ENCODE measurements at places on chromosomes 6 and 20.

DNA sequence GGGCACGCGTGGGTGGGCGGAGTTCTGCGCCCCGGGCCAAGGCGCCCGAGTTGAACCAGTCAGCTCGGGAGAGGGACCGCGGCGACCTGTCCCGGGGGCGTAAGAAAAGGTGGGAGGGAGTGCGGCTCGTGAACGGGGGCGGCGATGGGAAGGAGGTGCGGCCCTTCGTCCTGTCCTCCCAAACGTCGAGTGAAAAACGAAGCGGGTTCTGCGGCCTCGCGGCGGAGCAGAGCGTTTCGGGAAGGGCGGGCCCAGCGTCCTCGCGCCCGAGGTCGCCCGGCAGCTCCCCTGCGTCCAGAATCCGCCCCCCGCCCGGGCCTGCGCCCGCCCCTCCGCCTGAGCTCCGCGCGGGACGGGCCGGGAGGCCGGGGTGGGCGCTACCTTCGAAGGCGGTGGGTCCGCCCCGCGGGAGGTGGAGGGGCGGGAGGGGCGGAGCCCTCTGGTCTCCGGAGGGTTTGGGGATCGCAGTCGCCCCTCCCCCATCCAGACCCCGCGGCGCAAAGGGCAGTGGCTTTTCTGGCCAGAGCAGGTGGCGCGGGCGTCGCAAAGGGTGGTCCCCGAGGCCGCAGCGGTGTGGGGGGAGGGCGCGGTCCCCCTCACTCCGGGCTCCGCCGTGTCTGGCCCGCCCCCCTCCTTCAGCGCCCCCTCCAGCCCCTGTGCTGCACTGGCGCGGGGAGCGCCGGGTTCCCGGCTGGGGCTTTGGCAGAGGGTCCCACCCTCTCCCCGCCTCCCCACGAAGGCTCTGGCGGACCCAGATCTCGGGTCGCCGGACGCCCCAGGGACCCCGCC is 838 bp downstream of the STMN3 start:
- DNase-seq = peak; percentile 62

DNA sequence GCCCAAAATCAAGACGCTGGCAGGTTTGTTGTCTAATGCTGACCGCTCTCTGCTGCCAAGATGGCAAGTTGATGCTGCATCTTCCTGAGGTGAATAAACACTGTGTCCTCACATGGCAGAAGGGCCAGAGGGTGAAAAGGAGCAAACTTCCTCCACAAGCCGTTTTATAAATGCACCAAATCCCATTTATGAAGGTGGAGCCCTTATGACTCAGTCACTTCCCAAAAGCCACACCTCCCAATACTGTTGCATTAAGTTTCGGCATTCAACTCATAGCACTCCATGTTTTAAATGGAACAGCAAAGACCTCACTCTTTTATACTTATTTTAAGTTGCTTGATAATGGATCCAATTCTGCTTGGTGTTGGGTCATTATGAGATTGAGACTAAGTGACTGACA is 316.6 kb downstream of the RFPL4B start:
- no peak for DNase-seq

- no peak for DNase-seq
Measured at GRCh38 chr20:3784216-3784853, 2.2 kb downstream of the CENPB start.

DNA sequence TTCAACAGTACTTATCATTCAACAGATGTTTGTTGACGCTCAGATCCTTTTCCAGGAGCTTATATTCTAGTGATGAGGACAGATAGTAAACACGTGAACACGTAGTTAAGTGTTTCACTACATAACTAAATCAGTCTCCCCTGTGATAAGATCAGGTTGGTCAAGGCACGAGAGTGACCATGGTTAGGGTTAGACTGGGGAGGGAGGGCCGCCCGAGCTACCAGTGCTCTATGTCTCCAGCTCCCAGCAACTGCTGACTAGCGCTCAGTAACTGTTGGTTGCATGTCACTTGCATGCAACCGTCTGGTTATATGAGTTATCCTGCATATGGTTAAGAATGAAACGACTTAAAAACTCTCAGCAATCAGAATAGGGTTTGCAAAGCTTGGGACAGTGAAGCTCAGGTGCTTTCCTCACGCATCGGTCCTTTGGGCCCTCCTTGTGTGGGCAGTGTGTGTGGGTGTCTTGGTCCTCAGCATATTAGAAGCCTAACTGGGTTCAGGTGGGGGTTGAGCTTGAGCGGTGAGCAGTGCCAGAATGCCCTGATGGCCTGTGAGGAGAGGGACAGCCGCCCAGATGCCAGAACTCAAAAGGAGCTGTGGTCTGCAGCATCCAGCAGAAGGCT is 120.8 kb downstream of the ARID1B start:
- DNase-seq = no peak

DNA sequence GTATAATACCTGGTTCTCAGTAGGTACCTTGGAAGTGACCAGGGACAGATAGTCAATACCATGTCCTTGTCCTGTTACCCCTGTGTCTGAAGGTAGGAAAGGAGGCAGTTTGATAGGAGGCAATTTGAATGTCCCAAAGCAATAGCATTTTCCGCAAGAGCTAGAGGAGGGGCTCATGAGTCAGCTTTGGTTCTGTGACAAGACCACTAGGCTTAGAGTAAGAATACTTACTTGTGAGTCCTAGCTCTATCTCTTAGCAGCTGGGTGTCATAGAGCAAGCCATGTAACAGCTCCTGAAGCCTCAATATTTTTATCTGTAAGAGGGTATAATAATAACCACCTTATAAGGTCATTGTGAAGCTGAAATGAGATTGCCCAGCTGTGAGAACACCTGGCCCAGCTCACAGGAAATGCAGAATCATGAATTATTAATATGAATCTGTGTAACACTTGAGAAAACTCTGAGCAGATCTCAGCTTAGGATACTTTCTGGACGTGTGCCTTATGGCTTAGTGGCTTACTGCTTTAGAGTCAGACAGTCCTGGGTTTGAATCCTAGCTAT is 58.6 kb downstream of the DAAM2 start:
- no peak for DNase-seq

DNA sequence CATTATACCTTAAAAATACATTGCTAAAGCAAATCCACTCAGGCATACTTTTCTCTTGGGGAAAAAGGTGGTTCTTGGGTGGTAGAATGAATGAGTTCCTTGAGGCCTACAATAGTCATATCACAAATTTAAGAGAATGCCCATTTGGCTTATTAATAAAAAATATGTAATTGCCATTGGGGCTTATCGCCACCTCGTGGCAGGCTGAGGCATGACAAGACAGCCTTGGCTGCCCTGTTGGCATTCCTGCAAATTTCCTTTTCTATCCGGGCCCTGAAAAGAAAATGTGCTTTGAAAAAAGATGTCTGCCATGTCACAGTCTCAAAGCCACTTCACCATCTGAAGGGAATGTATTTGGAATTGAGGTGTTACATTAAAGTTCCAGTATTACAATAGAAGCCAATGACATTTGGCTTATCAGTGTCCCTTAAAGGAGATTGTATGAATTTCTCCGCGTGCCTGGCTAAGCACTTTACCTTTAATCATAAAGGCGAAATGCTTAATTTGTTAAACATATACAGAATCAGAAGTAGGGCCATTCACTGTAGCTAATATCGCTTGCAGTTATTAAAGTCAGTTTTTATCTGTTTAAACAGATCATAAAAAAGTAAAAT is 188.3 kb upstream of the ZFP64 start:
- peak; percentile 32 for DNase-seq

DNA sequence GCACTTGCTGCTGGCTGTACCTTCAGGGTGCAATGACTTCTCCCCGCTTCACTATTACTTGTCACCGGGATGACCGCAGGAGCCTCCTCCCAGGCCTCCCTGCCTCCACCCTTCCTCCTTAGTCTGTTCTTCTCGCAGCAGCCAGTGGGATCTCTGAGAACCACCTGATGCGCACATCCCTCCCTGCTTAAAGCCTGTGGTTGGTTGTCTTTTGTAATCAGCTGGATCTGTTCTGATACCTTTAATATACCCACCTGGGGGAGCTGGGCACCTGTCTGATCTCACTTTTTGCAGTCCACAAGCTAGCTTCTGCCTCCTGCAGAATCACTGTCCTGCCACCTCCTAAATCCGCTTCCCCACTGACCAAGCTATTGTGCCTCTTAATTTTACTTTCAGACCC is 34.6 kb downstream of the TOX2 start:
- no peak for DNase-seq

GRCh38 chr6:170027647-170028043 is 263.2 kb downstream of the DLL1 start:
- no peak for DNase-seq

GRCh38 chr20:44174996-44175765 is 11.8 kb downstream of the JPH2 start:
- DNase-seq = no peak

- peak; percentile 3 for DNase-seq
Measured at GRCh38 chr20:39268981-39269461, 306.9 kb downstream of the DHX35 start.

- no peak for DNase-seq
Measured at GRCh38 chr6:36571122-36572043, 22.8 kb upstream of the SRSF3 start.

DNA sequence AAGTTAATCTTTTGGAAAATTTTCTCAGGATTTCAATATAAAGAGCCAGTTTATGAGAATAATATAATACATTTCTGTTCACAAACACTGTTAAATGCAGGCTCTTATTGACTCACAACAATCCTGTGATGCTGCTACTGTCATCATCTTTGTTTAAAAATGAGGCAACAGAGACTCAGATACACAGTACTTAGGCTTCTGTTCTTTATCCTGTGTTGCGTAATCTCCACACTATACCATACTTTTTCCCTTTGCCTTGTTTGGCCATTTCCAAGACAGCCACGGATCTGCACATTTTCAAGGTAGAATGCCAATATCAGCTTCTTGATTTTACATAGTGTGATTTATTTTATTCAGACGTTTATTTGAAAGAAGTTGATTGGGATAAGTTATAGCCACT is 699.0 kb upstream of the CITED2 start:
- no peak for DNase-seq

- DNase-seq = no peak
Measured at GRCh38 chr6:166465003-166465399, 82.3 kb upstream of the MPC1 start.

- DNase-seq = no peak
Measured at GRCh38 chr20:8033151-8033841, 13.7 kb upstream of the TMX4 start.

DNA sequence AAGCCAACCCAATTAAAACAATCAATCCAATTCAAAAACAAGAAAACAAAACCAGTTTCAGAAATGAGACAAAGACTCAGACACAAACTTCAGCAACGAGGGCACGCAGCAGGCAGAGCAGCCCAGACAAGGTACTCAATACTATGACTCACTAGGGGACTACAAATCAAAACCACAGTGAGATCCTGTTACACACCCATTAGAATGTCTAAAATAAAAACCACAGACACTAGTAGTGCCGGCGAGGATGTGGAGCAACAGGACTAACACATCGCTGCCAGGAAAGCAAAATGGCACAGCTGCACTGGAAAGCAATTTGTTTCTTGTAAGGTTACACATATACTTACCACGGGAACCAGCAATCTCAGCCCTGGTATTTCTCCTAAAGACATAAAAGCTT is 28.4 kb upstream of the MAS1L start:
- DNase-seq = peak; percentile 57

DNA sequence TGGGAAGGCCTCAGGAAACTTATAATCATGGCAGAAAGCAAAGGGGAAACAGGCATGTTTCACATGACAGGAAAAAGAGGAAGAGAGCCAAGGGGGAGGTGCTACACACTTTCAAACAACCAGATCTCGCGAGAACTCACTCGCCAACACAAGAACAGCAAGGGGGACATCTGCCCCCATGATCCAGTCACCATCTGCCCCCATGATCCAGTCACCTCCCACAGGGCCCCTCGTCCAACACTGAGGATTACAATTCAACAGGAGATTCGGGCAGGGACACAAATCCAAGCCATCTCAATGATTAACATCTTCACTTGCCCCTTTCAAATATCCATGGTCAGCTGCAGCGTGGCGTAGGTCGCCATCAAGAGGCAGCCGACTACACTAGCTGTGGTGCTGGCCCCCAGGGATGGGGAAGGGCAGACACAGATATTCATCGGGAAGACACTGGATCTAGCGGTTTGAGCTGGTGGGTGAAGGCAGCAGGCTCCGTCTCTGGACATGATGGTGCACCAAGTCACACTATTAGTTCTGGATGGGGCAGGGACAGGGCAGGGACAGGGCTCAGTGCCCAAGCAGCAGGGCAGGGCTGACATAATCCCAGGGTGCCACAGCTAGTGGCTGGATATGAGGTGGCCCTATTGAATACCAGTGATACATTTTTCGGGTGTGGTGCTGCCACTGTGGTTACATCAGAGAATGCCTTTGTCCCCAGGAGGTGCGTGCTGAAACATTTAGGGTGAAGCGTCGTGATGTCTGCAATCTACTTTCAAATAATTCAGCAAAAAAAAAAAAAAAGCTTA is 31.6 kb downstream of the TUBB2B start:
- DNase-seq = no peak

- DNase-seq = no peak
Measured at GRCh38 chr6:35028781-35029769, 112.1 kb downstream of the TCP11 start.

- DNase-seq = peak; percentile 57
Measured at GRCh38 chr6:31822036-31822821, 5.3 kb upstream of the HSPA1B start.

DNA sequence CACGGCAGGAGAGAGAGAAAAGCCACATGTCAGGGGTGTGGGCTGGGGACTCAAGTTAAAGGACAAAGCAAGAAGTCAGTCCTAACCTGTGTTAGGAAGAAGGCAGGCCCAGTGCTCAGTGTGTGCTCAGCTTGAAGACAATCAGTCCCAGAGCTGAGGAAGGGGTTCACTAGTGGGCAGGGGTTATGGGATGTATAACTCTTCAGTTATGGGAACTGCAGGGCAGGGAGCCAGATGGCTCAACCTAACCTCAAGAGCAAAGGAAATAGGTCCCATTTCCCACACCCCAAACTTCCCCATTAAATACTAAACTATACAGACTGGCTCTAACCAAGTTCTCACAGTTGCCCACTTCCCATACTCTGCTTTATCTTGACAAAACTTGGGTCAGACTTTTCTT is 7.4 kb upstream of the SSTR4 start:
- no peak for DNase-seq

- no peak for DNase-seq
Measured at GRCh38 chr20:62517168-62517567, 41.4 kb upstream of the GATA5 start.

GRCh38 chr6:136235233-136235564 is 14.9 kb downstream of the MTFR2 start:
- DNase-seq = no peak

- no peak for DNase-seq
Measured at GRCh38 chr6:5501837-5502236, 240.5 kb downstream of the FARS2 start.

DNA sequence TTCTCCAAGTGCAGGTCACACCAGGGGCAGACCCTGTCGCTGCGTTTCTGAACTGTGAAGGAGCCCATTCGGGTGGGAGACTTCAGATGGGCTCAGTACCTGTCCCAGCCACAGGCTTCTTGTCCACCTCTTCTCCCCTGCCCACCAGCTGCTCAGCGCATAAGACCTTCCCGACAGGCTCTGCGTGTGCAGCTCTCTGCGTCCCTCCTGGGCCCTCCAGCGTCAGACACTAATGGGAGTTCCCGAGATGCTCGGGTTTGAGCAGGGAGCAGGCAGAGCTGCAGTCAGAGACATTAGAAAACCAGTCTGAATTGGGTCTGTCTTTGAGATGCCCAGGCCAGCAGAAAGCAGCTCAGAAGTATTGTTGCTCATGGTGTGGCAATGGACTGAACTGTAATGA is 50.4 kb downstream of the TCP11 start:
- no peak for DNase-seq

Data from CD8-positive, alpha-beta memory T cell (primary cell).